ENCODE measurements at places on chromosomes 3 and 15. TPM values are rescaled to one million over a fixed set of nuclear protein-coding genes. Genes with fewer than 3 reads are reported as not detected.

ZNF80 gene
- total RNA-seq, result not detected

ALPK3 gene
- 0.10 TPM for total RNA-seq

ASB14 gene
- not detected for total RNA-seq

ZNF501 gene
- total RNA-seq, result not detected

GUCA1C gene
- not detected for total RNA-seq

STRA6 gene
- total RNA-seq, result 78.9 TPM

GTPBP8 gene
- total RNA-seq, result 14.4 TPM

RHOA gene
- 440 TPM for total RNA-seq

CHRM5 gene
- total RNA-seq, result 0.02 TPM

IL12A gene
- 1.5 TPM for total RNA-seq

ISLR gene
- 0.50 TPM for total RNA-seq

MINAR1 gene
- total RNA-seq, result 0.61 TPM

AMIGO3 gene
- 1.2 TPM for total RNA-seq

SLC28A2 gene
- total RNA-seq, result not detected

LEKR1 gene
- 0.63 TPM for total RNA-seq

STAC gene
- 2.2 TPM for total RNA-seq

TPRG1 gene
- 0.14 TPM for total RNA-seq

TRIM42 gene
- not detected for total RNA-seq

C2CD4A gene
- total RNA-seq, result 0.10 TPM

SSR3 gene
- total RNA-seq, result 206 TPM

PLD1 gene
- 7.3 TPM for total RNA-seq

ANKRD34C gene
- not detected for total RNA-seq

RARB gene
- 9.5 TPM for total RNA-seq

ZBED2 gene
- total RNA-seq, result 0.20 TPM

CLDN11 gene
- 0.22 TPM for total RNA-seq

Data from A549 treated with Hydrocortisone at 1 μM for 4 hours (cell line).